Stimulated activated naive CD4-positive, alpha-beta T cell treated with Interleukin-2 at 50 U/mL for 16 hours (primary cell): ENCODE measurements at places on chromosomes 1 and 21.

- no peak for DNase-seq
Observed at GRCh38 chr1:37034121-37035013, at the start of gene GRIK3. TSS of gene GRIK3 (minus strand) at chr1:37034515. CDS start at chr1:37034108, 407 bp downstream.

DNA sequence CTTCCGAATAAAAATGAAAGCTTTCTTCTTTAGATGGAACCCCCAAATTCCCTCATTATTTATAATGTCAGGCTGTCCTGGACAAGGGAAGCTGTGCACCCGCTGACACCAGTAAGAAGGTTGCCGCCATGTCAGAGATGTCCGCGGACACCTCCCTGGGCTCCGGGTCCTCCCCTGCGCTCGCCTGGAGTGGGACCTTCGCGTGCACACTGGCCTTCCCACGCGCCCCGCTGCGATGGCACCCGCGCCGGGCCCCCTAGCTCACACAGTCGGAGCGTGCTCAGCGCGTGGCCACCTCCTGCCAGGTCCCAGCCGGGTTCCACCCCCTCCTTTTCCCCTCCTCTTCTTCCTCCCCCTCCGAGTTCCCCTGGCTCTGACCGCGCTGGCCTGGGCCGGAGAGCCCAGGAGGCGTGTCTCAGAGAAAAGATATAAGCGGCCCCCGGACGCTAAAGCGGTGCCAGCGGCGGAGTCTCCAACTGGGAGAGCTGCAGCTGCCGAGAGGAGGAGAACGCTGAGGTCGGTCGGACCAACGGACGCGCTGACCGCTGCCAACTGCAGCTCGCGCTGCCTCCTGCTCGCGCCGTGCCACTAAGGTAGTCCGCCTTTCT, at the start of gene G0S2:
G0S2 (plus strand) TSS at position 456 of the 608 bp plus-strand sequence. CDS start 273 bp downstream, outside the sequence.
- DNase-seq: peak; percentile 34

DNA sequence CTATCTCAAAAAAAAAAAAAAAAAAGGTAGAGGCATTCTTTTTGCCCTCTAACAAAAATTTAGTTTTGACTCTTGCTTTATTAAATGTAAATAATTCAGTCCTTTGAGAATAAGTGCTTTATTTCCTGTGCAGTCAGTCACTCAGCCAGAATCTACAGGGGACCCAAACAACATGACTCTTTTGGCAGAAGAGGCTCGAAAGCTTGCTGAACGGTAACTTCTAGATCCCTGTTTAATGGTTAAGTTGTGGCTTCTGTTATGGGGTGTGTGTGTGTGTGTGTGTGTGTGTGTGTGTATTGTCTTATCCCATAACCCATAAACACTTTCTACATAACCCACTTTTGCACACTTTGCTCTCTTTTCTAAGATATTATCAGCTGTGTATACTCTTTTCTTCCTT, 54.9 kb upstream of the LAMC2 start:
- no peak for DNase-seq

DNA sequence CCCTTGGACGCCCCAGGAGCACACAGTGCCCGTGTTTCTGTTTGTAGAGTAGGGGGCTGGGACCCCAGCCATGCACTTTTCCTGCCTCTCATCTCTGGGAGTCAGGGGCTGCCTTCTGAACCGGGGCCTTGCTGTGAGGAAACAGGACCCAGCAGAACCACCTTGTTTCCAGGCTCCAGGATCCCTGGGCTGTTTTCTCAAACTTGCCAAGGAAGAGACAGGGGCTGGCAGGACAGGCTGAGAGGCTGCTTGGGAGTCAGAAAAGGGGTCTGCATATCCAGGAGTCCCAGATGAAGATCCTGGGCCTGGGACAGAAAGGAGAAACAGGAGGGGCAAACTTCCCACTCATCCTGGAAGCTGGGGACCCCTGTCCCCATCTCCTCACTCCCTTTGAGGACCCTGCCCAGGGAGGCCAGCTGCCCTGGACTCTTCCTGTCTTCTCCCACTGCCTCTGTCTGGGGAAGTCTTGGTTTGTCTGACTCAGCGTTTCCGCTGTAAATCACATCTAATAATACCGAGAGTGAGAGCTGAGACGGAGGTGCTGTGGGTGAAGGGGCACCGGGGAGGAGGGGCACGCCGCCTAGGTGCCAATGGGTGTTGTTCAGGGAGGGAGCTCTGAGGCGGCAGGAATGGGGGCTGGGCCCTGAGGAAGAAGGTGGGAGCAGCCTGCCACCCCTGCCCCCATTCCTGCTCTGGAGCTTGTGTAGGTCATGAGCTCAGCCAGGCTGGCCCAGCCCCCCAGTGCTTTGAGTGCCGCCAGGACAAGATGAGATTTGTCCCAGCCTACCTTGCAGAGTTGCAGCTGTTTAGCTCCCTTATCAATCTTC, 16.7 kb downstream of the POU3F1 start:
- DNase-seq: peak; percentile 81

GRCh38 chr1:105260001-105260400, 1510.3 kb downstream of the AMY1C start:
- DNase-seq: no peak

DNA sequence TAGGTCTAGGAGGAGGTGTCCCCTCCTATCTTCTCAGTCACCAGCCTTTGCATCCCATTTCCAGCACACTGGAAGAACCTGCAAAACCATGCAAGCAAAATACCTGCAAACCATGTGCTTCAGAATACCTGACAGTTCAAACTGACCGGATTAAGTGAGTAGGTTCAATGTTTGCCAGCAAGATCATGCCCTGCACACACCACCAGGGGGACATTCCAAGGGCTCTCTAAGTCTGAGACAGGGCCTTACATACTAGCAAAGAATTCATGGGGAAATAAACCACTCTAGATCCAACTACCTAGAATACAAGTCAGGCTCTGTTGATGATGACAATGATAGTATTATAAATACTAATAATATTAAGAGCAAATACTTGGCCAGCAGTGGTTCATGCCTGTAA, 27.6 kb downstream of the INPP5B start:
- DNase-seq: no peak

- no peak for DNase-seq
Observed at GRCh38 chr1:180916012-180916770, 3.5 kb downstream of the KIAA1614 start.

DNA sequence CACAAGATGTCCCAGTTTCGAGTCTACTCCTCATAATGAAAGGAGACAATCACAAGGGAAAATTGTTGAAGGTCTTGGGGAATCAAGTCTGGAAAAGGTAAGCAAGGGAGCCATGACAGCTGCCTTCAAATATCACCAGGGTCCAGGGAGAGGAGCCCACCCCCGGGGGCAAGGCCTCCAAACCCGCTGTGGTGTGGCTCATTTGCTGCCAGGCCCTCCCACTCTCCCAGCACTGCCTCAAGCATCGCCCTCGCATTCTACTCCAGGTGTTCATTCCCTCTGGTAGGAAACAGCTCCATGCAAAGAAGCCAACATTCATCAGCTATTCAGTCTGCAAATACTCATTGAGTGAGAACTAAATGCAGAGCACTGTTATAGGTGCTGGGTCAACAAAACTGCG, 8.6 kb downstream of the S100A9 start:
- no peak for DNase-seq

GRCh38 chr1:156452907-156453306, 47.7 kb downstream of the MEF2D start:
- DNase-seq: no peak

- no peak for DNase-seq
Observed at GRCh38 chr1:36603461-36603860, 120.7 kb upstream of the CSF3R start.

DNA sequence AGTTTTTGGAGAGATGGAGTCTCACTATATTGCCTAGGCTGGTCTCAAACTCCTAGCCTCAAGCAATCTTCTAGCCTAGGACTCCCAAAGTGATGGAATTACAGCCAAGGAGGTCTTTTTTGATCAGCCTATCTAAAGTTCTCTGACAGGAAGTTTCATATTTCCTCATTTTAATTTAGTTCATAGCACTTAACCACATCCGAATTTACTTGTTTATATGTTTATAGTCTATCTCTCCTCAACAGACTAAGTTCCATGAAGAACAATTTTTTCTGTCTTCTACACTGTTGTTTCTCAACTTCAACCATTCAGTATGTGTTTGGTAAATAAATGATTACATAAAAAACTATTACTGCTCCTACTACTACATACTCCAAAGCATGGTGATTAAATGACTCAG, 47.9 kb downstream of the GON4L start:
- DNase-seq: no peak

DNA sequence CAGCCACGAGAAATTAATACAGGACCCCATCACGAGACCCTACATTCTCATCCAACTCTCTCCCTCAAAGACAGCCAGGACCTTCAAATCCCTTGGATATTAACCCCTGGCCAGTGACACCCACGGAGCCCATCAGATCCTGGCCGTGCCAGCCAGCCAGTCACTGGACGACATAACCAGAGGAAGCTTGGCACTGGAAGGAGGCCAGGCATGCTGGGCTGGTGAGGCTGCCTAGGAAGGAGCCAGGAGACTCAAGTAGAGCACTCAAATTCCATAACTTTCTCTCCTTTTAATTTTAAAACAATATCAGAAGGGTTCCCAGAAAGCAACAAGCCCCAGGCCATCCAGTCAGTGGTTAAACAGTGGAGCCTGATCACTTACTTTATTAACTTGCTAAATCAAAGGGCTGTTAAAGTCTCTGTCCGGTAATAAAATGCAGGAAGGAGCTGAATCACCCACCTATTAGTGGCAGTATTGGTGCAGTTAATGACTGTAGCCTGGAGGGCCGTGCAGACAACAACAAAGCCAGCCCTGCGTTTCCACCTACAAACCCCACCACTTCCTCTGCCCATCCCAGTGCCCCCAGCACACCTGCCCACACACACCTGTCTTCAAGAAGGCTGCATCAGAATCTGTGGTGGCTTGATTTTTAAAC, 78.0 kb downstream of the HIVEP3 start:
- no peak for DNase-seq

- DNase-seq: no peak
Observed at GRCh38 chr1:53384796-53385195, 56.9 kb upstream of the LRP8 start.

DNA sequence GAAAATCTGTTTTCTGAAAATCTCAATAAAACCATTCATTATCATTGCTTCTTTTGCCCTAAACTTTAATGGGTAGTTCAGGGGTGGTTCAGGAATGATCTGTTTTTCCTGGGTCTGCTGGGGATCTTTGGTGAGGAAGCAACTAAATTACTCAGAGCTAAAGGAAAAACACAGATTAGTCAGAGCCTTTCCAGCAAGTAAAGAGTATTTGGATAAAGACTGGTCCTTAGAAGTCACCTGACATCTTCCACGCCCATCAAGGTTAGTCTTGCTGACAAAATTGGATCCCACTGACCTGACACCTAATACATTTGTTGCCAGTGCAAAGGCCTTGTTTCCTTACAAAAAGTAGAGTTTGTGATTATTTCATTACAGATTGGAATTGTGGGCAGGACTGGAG, 24.2 kb downstream of the HSPA13 start:
- no peak for DNase-seq

GRCh38 chr1:200118779-200119505, 91.4 kb downstream of the NR5A2 start:
- DNase-seq: no peak

- DNase-seq: no peak
Observed at GRCh38 chr1:71464016-71464415, 383.2 kb upstream of the ZRANB2 start.

DNA sequence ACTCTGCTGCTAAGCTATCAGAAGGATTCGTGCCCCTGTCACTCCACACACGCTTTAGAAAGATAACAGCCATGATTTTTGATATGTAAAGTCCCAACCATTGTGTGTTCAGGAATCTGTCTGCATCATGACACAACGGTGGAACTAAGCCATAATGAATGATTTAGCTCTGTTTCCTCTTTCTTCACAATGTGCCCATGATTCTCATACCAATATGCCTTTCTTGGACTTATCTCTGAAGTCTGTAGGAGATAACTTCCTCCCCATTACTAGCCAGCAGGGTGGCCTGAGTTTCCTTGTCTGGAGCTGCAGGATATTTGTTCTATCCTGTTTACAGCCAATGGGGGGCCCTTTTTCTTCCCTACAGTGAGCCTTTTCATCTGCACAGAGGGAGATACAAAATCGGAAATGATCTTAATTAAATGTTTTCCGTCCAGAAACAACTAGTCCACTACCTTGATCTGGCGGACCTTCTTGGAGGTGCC, 511.7 kb downstream of the USP25 start:
- no peak for DNase-seq

DNA sequence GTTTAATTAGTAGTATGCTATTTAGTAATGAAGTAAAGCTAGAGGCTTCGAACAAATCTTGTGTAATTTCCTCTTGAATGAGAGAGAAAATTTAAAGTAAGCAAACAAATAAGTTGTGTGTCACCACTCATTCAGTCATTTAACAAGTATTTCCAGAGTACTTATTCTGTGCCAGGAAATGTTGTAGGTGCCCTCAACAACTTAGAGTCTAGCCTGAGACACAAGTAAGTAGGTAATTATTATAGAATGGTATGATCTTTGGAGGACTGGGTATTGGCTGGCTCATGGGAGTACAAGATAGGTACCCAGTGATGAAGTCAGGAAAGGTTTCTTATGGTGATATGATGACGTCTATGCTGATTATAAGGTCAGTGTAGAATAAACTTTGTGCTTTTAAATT, 17.4 kb upstream of the METTL18 start:
- no peak for DNase-seq
